CD4-positive, alpha-beta T cell treated with Interleukin-4 for 4 hours (primary cell): ENCODE measurements at places on chromosomes 1 and 21.

DNA sequence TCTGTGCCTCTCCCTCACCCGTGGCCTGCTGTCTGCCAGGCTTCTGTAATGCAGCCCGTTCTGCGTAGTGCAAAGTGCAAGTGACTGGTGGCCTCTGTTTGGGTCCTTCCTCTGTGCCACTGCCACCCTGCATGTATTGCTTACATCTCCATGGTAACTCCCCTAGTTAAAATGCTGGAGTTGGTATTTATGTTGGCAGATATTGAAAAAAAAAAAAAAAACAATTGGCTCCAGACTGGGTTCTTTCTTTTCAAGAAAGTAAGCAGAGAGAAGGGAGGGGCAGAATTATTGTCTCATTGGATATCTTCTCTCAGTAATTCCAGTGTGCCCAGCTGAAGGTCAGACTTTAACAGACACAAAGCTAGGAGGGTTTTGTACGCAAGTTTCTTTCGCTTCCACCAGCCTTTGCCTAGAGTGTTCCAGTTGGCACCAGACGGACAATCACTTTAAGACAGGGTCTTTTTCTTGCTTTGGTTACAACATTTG lies 242.3 kb downstream of the PBX1 start:
- DNase-seq, result no peak

DNA sequence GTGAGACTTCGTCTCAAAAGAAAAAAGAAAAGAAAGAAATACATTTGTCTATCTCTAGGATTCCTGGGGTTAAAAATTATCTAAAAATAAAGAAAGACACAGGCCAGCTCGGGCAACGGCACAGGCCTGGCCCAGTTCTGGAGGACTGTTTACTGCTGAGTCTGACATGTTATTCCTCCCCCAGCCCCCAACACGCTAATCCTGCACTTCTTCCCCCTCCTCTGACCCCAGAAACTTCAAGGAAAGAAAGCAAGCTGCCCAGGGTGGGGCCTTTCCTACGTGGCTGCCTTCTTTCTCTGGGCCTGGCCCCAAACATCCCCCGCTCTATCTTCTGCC lies 40.0 kb downstream of the ACOT7 start:
- DNase-seq, result no peak

DNA sequence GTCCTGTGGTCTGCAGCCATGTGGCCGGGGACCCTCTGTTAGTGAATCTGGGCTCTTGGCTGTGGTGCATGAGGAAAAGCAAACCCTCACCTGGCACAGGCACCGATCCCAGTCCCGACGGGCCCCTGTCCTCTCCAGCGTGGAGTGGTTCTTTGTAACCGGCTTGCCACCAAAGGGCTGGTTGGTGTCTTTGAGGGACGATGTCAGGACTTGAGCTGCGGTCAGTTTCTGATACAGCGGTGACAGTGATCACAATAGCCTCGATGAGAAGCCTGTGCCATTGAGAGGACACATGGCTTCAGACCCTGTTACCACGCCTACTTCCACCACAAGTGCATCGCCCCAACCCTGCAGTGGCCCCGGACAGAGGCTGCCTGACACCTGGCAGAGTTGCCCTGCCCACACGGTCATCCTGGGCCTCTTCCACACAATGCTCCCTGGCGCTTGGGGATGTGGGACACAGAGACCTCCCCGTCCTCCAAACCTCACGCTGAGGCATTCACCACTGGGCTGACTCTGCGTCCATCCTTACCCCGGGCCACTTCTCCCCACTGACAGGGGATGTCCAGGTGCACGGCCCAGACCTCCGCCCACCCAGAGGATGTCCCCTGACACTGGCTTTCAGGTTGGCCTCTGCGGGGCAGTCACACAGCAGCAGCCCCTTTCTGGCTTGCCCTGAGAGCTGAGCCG lies 18.8 kb upstream of the ACTRT2 start:
- no peak for DNase-seq

GRCh38 chr1:191582169-191582568 lies 576.1 kb upstream of the RGS18 start:
- no peak for DNase-seq

- DNase-seq, result no peak
These were observed 38.4 kb upstream of the KCNQ4 start for GRCh38 chr1:40745176-40745575.

DNA sequence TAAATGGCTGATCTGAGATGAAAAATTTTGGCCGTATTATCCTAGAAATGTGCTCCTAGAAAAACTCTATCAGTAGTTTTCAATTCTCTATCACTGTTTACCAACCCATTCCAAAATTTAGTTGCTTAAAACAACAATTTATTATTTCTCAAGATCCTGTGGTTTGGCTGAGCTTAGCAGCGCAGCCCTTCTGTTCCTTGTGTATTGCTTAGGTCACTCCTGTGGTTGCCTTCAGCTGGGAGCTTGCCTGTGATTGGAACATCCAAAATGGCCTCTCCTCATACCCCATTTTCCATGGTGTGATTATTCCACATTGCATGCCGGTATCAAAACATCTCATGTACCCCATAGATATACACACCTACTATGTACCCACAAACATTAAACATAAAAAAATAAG lies 22.8 kb upstream of the STUM start:
- DNase-seq, result no peak

DNA sequence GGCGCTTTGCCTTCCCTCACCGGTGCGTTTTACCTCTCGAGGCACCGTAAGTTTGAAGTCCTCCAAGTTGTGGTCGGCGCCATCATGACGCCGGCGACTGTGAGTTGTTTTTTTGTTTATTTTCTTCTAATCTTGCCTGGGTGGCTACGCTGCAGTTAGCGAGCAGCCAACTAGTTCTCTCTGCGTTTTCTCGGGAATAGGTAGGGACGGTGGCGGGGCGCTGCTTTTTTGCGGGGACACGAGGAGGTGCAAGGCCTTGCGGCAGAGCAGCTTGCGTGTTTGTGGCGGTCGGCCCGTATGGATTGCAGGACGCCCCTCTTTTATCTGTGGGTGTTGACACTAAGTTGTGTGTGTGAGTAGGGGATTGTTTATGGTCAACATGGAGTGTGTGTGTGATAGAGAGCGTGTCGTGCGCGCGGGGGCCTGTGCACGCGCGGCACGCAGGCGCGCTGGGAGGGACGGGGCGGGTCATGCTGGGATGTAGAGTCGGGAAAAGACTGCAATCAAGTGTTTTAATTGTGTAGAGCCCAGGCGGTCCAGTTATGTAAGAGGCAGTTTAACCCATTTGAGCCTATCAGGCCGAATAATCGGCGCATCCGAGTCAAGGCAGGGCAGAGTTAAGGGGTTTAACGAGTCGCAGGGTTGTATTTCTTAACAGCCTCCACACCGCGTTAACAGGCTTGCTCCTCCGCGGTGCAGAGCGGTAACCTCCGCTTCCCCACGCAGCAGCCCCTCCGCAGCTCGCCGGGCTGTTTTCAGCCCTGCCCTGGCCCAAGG lies 1.2 kb upstream of the NEGR1 start:
- peak; percentile 11 for DNase-seq

- DNase-seq, result no peak
These were observed 14.1 kb downstream of the VAMP4 start for GRCh38 chr1:171727778-171728177.

DNA sequence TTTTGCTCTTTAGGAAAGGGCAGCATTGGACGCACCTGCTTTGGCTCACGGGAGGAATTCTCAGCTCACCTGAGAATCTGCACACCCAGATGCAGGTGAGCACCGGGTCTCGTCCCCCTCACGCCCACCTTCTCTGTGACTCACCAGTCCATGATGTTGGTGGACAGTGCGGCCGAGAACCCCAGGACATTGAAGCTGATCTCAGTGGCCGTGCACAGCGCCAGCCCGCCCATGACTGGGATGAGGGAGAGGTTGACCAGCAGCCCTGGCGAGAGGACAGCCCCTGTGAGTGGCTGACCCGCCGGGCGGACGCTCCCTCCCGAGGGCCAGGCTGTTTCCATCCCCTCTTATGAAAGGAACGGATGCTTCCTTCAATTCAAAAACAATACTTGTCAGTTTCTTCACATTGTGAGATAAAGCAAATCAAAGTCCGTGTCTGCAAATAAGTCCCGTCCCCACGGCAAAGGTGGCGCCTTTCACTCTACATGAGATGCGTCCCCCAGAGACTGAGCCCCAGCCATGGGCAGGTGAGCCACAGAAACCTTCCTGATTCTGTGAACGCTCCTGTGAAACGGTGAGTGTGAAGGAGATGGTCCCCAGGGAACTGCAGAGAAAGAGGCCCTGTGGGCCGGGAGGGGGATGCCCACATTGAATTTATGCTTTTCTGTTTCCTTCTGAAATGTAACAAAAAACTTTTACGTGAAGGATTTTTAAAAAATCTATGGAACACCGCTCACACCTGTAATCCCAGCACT lies 12.7 kb upstream of the CDK11B start:
- DNase-seq, result no peak

DNA sequence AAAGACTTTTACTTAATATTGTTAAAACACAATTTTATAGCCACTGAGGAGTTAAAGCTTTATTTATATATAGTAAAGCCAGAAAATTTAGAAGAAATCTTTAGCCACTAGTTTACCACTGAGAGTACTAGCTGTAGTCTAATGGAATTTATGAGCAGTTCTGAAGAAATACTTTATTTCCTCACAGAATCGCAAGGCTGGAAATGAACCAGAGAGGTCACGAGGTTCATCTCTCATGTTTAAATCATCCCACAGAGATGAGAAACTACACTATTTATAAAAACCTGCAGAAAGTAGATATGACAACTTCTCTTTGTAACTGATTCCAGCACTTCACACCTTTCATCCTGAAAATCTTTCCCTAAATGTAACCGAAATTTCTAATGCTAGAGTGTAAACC lies 26.0 kb downstream of the ADGRL4 start:
- DNase-seq, result no peak

GRCh38 chr1:242754125-242754524 lies 229.6 kb upstream of the PLD5 start:
- DNase-seq, result no peak

DNA sequence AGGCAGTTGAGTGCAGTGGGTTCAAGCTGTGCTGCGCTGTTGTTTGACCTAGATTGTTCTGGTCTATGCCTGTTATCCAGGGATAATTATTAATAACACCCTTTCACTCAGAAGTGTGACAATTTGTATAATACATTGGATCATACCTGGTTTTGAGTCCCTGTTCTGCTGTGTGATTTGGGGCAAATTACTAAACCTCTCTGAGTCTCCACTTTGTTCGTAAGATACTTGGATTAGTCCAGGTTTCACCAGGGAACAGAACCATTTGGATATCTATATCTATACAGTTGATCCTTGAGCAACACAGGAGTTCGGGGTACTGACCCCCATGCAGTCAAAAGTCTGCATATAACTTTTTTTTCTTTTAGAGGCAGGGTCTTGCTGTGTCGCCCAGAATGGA lies 2.3 kb downstream of the NENF start:
- DNase-seq, result no peak

DNA sequence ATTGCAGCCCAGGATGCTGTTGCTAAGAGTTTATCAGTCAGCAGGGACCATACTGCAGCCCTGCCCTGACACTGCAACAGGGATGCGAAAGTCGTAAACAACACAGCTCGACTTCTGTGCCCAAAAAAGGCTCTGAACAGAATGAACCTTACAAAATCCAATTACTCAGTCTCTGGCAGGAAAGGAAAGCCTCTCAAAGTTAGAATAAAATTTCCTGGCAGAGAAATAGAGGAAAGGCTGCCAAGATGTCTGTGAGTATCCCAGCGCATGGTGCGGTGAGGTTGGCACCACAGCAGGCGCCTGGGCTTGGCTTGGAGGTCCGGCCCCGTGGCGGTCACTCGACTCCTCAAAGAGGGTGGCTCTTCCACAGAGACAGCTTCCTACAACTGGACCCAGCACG lies 185.8 kb downstream of the PCP4 start:
- no peak for DNase-seq

DNA sequence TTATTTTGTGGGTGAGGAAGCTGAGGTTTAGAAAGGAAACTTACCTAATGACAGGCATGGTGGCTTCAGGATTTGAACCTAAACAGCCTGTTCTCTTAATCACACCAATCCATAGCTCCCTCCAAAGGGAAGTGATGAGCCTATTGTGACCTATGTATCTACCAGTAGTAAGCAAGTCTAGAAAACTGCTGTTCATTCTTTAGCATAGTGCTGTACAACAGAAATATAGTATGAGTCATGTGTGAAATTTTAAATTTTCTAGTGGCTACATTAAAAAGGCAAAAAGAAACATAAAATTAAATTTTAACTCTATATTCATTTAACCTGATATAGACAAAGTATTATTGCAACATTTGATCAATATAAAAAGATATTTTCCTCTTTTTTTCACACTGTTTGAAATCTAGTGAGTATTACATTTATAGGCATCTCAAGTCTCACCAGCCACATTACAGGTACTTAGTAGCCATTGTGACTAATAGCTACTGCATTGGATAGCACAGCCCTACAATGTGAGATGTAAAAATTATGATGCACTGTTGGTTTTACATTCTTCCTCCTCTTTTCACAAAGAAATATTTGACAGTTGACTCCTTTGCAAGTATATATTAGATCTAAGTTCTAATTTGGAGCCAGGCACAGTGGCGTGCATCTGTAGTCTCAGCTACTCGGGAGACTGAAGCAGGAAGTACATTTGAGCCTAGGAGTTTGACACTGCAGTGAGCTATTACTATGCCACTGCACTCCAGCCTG lies 16.6 kb downstream of the IPO9 start:
- no peak for DNase-seq

GRCh38 chr1:109438798-109439297 lies 12.6 kb upstream of the PSMA5 start:
- DNase-seq, result no peak

- no peak for DNase-seq
These were observed 209.8 kb downstream of the TM2D1 start for GRCh38 chr1:61515096-61515495.

GRCh38 chr1:97461782-97462181 lies 459.1 kb downstream of the DPYD start:
- no peak for DNase-seq

DNA sequence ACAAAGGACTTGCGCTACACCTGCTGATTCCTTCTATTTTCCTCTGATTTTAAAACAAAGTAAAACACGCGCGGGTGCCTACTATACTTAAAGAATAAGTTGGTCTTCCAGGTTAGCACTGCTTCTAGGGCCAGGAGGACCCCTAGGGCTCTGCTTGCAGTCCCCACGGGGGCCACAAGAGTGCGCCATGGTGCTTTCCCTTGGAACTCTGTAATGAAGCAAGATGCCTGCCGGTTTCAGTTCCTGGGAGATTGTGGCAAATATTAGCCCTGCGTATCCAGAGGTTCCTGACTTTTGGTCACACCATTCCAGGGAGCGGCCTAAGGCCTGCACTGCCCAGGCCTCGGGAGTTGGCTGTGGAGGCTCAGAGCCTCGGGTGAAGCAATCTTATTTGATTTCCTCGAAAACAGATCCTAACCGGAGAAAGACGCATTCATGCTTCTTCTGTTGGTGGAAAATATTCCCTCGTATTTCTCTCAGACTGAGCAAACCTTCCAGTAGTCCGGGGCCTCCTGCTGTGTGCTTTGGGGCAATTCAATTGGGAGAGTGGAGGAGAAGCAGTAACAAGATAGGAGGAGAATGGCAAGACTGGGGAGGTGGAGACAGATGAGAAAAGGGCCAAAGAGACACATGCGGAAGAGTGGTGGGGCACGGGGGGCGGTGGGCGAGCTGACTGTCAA lies 25.3 kb downstream of the ADAM30 start:
- peak; percentile 28 for DNase-seq

GRCh38 chr1:71809085-71809484 lies 473.3 kb downstream of the NEGR1 start:
- no peak for DNase-seq

GRCh38 chr1:209291715-209292114 lies 291.8 kb upstream of the CAMK1G start:
- no peak for DNase-seq

GRCh38 chr1:224259986-224260385 lies 70.0 kb downstream of the NVL start:
- DNase-seq, result no peak

- no peak for DNase-seq
These were observed 37.6 kb downstream of the PUM1 start for GRCh38 chr1:31027693-31028526.

- DNase-seq, result no peak
These were observed 172.4 kb downstream of the NEGR1 start for GRCh38 chr1:72109916-72110315.
